ENCODE measurements at places on chromosomes 6 and 20. TPM values are rescaled to one million over a fixed set of nuclear protein-coding genes. Genes with fewer than 3 reads are reported as not detected.

MCHR2 gene
- total RNA-seq = not detected

WTAP gene
- 159 TPM for total RNA-seq

DNA sequence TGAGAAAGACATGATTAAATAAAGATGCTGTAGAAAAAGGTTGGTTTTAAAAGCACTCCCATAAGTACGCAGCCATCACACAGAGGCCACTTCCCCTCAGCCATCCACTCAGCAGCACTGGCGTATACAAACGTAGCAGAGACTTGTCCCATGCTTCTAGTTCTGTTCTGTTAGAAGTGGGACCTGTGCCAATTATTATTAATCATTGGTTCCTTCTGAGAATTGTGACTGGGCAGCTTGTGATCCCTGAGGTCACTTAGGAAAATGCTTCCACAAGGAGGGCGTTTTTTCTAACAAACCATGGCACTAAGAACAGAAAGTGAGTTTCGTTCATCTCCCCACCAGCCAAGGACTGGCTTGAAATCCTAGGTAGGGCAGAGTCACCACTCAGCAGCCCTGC lies 53.9 kb downstream of the FAM120B start:
- DNase-seq = no peak

EPB41L2 gene
- 24.3 TPM for total RNA-seq

TBXT gene
- total RNA-seq = not detected

ENTPD6 gene
- 90.2 TPM for total RNA-seq

DNA sequence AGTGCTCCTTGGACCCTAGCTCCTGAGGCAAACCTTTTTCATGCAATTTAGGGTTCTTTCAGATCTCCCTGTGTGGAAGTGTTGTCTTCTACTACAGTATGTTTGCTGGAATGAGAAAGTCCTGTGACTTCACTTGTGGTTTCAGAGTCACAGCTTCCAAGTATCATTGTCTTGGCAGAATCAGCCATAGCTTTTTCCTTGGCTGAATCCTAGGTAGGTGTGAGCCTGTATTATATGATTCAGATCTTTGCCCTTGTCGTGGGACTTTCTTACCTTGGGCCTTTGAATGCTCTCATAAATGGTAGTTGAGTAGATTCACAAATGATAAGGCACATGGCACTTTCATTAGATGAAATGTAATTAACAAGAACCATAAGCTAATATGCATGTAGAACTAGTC lies 16.5 kb downstream of the CARMIL1 start:
- DNase-seq = no peak

DNA sequence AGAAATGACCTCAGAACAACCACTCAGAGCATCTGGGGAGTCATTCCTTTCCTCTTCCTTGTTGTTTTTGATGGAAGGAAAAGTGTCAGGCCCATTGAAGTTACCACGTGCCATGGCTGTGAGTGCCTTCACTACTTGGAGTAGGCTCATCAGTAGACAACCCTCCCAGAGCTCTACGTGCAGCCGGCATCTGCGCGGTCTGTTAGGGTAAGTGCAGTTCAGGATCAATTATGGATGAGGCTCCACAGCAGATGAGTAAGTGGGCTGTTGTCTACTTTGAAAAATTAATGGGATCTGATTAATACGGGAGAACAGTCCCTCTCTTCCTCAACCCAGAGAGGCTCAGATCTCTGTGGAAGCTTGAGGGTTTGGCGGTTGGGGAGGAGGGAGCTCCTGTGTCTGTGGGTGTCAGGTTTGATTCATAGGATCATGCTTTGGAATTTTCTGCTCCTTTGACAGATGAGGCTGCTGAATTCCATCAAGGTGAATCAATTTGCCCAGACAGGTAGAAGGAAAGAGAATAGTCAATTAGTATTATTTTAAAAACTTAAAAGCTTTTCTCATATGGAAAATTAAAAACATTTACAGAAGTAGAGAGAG lies 93.8 kb upstream of the TOX2 start:
- no peak for DNase-seq

DNA sequence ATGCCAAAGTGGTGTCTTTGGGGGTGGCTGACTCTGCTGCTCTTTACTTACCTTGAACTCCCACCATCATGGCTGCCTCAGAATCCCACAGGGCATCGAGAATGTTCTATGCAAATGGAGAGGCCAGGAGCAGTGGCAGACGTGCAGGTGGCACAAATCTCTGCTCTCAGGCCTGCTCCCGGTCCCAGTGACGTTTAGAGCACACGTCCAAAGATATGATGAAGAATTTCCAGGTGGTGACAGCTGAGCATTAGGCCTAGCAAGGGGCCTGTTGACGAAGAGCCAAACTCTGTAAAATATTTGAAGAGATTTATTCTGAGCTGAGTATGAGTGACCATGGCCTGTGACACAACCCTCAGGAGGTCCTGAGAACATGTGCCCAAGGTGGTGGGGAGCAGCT lies 19.0 kb upstream of the UNC93A start:
- DNase-seq = no peak

ZSCAN23 gene
- total RNA-seq = 1.1 TPM

DNA sequence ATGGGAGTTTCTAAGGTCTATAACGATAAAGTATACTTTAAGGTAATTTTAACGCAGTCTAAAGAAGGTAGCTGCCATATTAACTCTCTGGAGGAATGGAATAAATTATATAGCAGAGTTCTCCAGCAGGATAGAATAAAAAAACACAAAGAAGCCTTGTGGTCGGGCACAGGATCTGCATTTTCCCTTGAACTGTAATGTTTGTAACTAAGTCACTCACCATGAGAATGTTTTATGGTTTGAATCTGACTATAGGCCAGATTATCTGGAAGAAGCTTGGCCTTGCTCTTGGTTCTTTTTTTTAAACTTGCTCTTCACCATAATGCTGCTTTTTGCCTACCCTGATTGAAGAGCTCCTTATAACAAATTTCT lies 238.8 kb upstream of the NOX3 start:
- no peak for DNase-seq

DNA sequence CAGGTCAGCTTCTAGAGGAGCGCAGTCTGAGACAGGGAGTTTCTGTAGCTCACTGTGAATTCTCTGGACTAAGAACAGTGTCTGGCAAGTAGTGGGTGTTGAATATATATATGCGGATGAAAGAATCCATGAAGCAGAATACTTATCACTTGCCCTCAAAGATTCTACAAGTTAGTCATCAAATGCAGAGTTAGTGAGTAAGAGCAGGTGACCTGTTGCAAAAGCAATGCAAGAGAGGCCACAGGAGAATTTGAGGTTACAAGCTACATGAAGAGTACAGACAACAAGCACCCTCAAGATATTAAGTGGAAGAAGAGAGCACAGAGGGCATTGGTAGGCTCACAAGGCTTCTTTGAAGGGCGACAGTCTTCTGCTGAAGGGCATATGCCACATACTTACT lies 103.4 kb upstream of the BTBD3 start:
- no peak for DNase-seq

GRCh38 chr20:59468831-59469230 lies 135.5 kb upstream of the PHACTR3 start:
- DNase-seq = no peak

DNA sequence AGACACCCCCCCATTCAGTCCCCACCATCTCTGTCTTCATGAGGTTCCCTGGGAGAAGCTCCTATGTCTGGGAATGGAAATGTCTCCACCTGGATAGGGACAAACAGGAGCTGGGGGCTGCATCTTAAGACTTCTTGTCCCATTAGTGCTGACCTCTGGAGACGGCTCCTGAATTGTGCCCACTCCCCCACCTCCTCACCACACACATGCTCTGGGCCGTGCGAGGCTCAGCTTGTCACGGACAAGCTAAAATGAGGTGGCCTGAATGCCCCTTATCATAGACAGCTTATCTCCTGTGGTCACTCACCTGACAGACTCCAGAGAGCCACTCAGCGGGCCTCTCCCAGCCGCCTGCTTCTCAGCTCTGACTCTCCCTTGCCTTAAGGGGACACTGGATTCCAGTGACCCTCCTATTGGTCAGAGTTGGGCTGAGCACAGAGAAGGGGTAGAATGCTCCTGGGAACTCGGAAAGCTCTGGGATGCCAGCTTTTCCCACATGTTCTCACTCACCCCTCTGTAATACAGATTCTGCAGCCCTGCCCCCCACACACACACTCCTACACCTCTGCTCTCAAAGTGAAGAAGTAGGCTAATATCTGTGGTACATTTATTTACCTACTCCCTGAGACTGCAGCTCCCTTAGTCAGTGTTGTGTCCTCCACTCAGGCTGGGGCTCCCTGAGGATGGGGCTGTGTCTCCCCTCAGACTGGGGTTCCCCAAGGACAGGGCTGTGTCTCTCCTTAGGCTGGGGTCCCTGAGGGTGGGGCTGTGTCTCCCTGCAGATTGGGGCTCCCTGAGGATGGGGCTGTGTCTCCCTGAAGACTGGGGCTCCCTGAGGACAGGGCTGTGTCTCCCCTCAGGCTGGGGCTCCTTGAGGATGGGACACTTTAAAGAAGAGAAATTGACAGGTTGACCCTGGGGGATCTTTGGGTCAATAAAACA lies 167.5 kb downstream of the VEGFA start:
- no peak for DNase-seq

JPH2 gene
- total RNA-seq = not detected

TRAPPC3L gene
- total RNA-seq = not detected

- DNase-seq = no peak
Measured at GRCh38 chr6:74197310-74197709, 501.3 kb downstream of the CD109 start.

GRCh38 chr20:52102126-52102525 lies 89.5 kb downstream of the ZFP64 start:
- no peak for DNase-seq

MMP24 gene
- total RNA-seq = 0.12 TPM

LHFPL5 gene
- total RNA-seq = not detected

- peak; percentile 1 for DNase-seq
Measured at GRCh38 chr6:33665957-33666356, 44.8 kb downstream of the ITPR3 start.

GRCh38 chr6:7911345-7911725 lies 747 bp upstream of the TXNDC5 start:
- no peak for DNase-seq

DNA sequence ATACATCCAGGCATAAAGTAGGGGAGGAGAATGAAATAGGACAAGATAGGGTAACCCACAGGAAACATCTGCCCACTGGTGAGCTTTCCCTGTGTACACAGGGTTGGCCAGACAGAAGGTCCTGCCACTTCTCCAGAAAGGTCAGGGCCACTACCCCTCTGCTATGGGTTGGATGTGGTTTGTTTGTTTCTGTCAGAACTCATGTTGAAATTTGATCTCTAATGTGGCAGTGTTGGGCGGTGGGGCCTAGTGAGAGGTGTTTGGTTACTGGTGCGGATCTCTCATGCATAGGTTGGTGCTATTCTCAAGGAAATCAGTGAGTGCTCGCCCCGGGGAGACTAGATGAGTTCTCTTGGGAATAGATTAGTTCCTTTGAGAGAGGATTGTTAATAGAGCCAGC lies 15.6 kb upstream of the MAS1 start:
- no peak for DNase-seq

DNA sequence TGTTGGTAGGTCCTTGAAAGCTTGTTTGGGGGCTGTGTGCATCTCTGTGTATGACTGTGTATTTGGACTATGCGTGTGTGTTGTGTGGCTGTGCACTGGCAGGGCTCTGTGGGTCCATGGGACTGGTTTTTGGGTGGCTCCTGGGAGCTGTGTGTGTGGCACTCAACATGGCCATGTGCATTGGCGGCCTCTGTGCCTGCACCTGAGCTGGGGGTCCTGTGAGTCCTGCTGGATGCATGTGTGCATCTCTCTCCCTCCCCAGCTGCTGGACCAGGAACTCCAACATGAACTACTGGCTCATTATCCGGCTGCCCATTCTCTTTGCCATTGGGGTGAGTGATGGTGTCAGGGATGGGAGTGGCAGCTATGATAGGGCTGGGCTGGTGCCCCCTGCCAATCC lies 30.1 kb downstream of the GLP1R start:
- DNase-seq = no peak

- no peak for DNase-seq
Measured at GRCh38 chr20:23659989-23660837, 22.5 kb upstream of the CST3 start.

TSPO2 gene
- total RNA-seq = not detected

PRRT1 gene
- 1.5 TPM for total RNA-seq

BMP6 gene
- total RNA-seq = not detected

GRCh38 chr6:41591859-41592502 lies 45.8 kb downstream of the FOXP4 start:
- peak; percentile 75 for DNase-seq

DNA sequence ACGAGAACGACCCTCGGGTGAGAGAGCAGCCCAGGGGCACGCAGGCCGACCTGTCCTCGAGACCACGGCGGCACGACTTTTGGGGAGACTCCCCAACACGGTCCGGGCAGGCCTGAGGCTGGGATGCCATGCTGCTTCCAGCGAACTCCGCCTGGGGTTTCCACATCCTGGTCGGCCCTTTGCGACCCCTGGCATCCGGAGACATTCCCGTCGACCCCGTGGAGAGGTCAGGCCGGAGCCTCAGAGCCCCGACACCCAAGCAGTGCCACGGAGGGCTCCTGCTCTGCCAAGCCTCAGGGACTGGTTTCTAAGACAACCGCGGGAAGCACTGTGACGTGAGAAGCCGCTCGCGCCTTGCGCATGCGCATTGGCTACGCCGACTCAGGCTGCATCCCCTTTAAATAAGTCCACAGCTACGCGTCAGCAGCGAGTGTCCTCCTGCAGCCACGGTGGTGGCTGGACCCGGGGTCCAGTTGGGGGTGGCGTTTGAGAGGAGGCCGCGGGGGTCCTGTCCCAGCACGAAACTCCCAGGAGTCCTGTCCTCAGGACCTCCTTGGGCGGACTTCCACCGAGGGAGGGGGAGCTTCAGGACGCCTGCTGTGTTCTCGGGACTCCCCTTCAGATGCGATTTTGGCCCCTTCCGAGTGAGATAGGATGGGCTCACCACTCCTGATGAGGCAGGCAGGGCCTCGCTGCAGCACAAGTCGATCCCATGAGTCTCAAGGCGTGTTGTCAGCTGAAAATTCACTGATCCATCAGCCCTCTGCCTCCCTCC lies 1089.3 kb upstream of the DEFB115 start:
- DNase-seq = peak; percentile 9

- no peak for DNase-seq
Measured at GRCh38 chr6:16153211-16153820, 24.4 kb downstream of the MYLIP start.

GRCh38 chr20:18688676-18689075 lies 100.8 kb downstream of the DTD1 start:
- DNase-seq = no peak

SPACA1 gene
- not detected for total RNA-seq
